ENCODE measurements at places on chromosomes 6 and 20. TPM values are rescaled to one million over a fixed set of nuclear protein-coding genes. Genes with fewer than 3 reads are reported as not detected.
A peak's percentile ranks its signal among the peaks of the same experiment; 100 is the strongest.

Gene GATA5
- 0.46 TPM for total RNA-seq

Gene RING1
- total RNA-seq: 23.3 TPM

Gene SMIM29
- 25.8 TPM for total RNA-seq

GRCh38 chr20:10462516-10462915 is 27.4 kb downstream of the SLX4IP start:
- no peak overlapping the region for H3K27ac ChIP-seq
- DNase-seq: no peak
- peaks cover 9% of the 10 kb centered on the region for H3K36me3 ChIP-seq
- H3K4me1 ChIP-seq: no peaks in the 10 kb centered on the region

DNA sequence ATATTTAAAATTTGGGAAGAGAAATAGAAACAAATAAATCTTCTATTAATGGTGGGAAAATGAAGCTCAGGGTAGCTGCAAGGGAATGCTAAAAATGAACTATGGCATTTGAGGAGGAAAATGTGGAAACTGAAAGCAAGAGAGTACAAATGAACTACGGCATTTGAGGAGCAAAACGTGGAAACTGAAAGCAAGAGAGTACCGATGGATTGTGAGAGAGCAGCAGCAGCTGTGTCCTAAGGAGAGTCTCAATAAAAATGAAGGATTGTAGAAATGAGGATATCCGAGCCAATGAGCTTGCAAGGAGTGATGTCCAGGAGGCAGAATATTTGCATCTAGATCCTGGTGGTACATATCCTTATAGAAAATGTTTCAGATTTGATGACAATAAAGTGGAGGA is 547.1 kb upstream of the ZNF337 start:
- H3K36me3 ChIP-seq: no peaks in the 10 kb centered on the region
- H3K4me1 ChIP-seq: no peaks in the 10 kb centered on the region
- 0 out of 2 replicates have a peak, but pooled peaks cover 5% of the 10 kb centered on the region for H3K27me3 ChIP-seq
- H3K27ac ChIP-seq: no peak overlapping the region

- no peaks in the 10 kb centered on the region for H3K36me3 ChIP-seq
- H3K27ac ChIP-seq: peak overlapping the region; percentile 65
- peak overlapping the region; percentile 8 for H3K4me3 ChIP-seq
- DNase-seq: peak; percentile 98
- no peaks in the 10 kb centered on the region for H3K27me3 ChIP-seq
These were observed 6.0 kb downstream of the LHFPL5 start for GRCh38 chr6:35810971-35811698.

GRCh38 chr6:148294059-148294458 is 48.6 kb upstream of the SASH1 start:
- no peak overlapping the region for H3K4me3 ChIP-seq
- H3K36me3 ChIP-seq: no peaks in the 10 kb centered on the region
- H3K27me3 ChIP-seq: no peaks in the 10 kb centered on the region
- H3K27ac ChIP-seq: no peak overlapping the region

GRCh38 chr6:389622-390021 is 1.9 kb upstream of the IRF4 start:
- no peaks in the 10 kb centered on the region for H3K4me1 ChIP-seq
- no peak overlapping the region for H3K4me3 ChIP-seq
- H3K27me3 ChIP-seq: peaks cover 51% of the 10 kb centered on the region
- no peak overlapping the region for H3K27ac ChIP-seq
- H3K36me3 ChIP-seq: no peaks in the 10 kb centered on the region

- no peaks in the 10 kb centered on the region for H3K36me3 ChIP-seq
- H3K4me1 ChIP-seq: no peaks in the 10 kb centered on the region
- H3K4me3 ChIP-seq: no peak overlapping the region
- DNase-seq: no peak
- no peak overlapping the region for H3K27ac ChIP-seq
These were observed 172.8 kb downstream of the LINC00237 start for GRCh38 chr20:20933142-20933958.

DNA sequence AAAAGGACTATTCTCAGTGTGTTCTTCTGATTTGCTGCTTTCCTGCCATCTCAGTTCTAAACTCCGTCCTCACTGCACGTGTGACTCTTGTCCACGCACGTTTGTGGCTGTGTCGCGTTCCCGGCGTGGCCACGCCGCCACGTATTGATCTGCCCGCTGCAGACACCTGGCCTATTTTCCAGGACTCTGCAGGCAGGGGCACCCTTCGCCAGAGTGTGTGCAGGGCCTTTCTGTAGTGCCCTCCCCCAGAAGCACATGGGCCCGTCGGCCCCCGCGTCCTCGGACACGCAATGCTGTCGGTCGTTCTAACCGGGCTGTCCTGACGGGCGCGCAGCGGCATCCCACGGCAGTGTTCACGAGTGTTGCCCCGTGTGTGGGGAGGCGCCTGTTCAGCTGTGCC is 87.6 kb downstream of the YTHDF1 start:
- peaks cover 4% of the 10 kb centered on the region for H3K27me3 ChIP-seq
- H3K27ac ChIP-seq: no peak overlapping the region
- no peaks in the 10 kb centered on the region for H3K36me3 ChIP-seq
- H3K4me3 ChIP-seq: no peak overlapping the region
- no peak for DNase-seq
- peaks cover 32% of the 10 kb centered on the region for H3K4me1 ChIP-seq

DNA sequence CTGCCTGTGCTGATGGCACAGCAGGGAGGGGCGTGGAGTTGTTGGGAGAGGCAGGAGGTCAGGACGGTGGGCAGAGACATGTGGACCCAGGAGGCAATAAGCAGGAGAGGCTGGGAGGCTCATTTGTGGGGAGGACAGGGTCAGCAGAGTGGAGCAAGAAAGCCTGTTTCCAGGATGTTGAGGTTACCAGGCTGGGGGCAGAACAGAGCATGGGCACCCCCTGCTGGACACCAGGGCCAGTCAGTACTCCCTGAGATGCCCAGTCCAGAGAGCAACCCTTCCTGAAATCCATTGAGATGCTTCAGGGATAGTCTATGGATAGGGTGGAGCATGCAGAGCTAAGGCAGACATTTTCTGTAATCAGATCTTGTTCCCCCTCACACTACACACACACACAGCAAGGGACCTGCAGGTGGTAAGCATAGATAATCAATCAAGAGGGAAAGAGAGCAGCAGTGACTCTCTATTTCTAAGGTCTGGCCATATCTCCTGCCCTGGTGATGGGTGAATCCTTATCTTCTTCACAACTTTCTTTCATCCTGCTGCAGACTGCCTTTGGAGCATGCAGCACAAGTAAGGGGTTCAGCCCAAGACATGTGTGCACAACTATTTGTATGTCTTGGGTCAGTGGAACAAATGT is 41.7 kb downstream of the MOCS1 start:
- peak; percentile 44 for DNase-seq
- no peaks in the 10 kb centered on the region for H3K4me1 ChIP-seq
- H3K4me3 ChIP-seq: no peak overlapping the region
- H3K27ac ChIP-seq: no peak overlapping the region
- H3K36me3 ChIP-seq: no peaks in the 10 kb centered on the region
- no peaks in the 10 kb centered on the region for H3K27me3 ChIP-seq

- no peak for DNase-seq
- no peaks in the 10 kb centered on the region for H3K36me3 ChIP-seq
- no peaks in the 10 kb centered on the region for H3K4me1 ChIP-seq
- H3K4me3 ChIP-seq: no peak overlapping the region
- H3K27ac ChIP-seq: no peak overlapping the region
These were observed 111.8 kb upstream of the QKI start for GRCh38 chr6:163302747-163303146.

- H3K4me3 ChIP-seq: no peak overlapping the region
- no peak overlapping the region for H3K27ac ChIP-seq
- H3K27me3 ChIP-seq: no peaks in the 10 kb centered on the region
- no peaks in the 10 kb centered on the region for H3K4me1 ChIP-seq
- DNase-seq: no peak
- H3K36me3 ChIP-seq: no peaks in the 10 kb centered on the region
These were observed 181.2 kb downstream of the ADGRG6 start for GRCh38 chr6:142482974-142483373.

DNA sequence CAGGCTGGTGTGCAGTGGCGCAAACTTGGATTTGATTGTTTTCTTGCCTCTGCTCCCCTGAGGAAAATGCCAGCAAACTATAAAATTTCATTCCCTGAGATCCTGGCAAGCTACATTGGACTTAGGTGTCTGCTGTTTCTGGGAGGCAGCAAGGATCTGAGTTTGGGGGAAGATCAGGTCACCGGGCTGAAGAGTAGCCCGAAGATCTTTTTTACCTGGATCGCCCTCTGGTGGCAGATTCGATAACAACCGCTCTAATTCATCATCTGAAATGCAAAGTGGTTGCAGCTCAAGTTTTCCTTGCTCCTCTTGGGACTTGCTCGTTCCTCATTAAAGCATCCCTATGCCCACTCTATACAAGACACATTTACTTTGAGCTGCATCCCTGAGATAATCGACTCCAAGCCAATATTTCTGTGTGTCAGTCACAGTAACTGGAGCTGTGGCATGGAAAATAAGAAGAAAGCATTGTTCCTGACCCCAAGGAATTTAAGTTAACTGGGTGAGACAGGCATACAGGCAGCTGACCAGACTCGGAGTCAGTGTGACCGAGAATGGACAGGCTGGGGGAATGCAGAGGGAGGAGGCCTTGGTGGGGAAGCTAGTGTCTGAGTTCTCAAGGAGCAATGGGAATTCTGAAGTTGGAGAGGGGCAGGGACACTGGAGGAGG is 131.8 kb upstream of the PROKR2 start:
- H3K27ac ChIP-seq: no peak overlapping the region
- peaks cover 44% of the 10 kb centered on the region for H3K27me3 ChIP-seq
- DNase-seq: peak; percentile 79
- no peaks in the 10 kb centered on the region for H3K36me3 ChIP-seq

DNA sequence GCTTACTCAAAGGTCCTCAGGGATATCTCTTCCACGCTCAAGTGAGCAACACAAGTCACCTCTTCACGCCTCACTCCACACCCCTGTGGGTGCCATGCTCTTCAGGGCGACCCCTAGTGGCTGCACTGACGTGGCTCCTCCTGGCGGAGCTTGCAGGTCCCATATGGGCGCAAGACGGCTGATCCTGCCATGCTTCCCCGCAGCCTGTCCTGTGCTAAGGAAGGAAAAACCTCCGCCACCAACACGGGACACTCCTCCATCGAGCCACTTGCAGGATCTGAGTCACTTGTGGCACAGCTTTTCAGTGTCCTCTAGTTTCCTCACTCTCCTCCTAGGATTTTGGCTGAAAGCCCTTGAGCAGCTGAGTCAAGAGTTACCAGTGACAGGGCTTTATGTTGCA is 90.7 kb downstream of the KHDC1L start:
- H3K4me1 ChIP-seq: peaks cover 6% of the 10 kb centered on the region
- no peaks in the 10 kb centered on the region for H3K27me3 ChIP-seq
- DNase-seq: peak; percentile 27
- no peak overlapping the region for H3K27ac ChIP-seq
- no peak overlapping the region for H3K4me3 ChIP-seq

DNA sequence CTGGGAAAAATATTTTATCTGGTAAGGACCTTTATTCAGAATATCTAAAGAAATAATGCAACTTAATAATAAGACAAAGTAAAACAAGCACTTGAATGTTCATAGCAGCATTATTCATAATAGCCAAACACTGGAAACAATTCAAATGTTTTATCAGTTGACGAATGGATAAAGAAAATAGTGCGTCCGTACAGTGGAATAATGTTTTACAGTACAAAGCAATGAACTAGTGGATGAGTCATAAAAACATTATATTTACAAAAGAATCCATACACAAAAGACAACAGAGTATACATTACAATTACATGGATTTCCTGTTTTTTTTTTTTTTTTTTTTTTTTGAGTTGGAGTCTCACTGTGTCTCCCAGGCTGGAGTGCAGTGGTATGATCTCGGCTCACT is 12.7 kb downstream of the SMAP1 start:
- DNase-seq: peak; percentile 68
- H3K4me3 ChIP-seq: peak overlapping the region; percentile 7
- no peaks in the 10 kb centered on the region for H3K27me3 ChIP-seq
- H3K36me3 ChIP-seq: no peaks in the 10 kb centered on the region

DNA sequence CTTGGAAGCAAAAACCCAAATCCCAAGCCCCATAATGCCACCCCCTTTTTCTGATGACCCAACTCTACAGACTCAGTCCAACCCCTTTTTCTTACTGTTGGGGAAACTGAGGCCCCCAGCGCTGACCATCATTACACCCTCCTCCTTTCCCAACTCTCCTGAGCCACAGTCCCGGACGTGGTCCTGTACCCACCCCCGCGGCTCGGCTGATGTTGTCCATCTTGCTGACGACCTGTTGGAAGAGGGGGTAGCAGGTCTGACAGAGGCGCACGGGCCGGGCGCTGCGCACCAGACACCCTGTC is 533 bp downstream of the OSTM1 start:
- no peak for DNase-seq
- H3K36me3 ChIP-seq: no peaks in the 10 kb centered on the region
- peak overlapping the region; percentile 82 for H3K4me3 ChIP-seq

- no peak overlapping the region for H3K27ac ChIP-seq
- DNase-seq: no peak
- H3K4me1 ChIP-seq: no peaks in the 10 kb centered on the region
- no peak overlapping the region for H3K4me3 ChIP-seq
- H3K36me3 ChIP-seq: no peaks in the 10 kb centered on the region
These were observed 321.8 kb upstream of the HSF2 start for GRCh38 chr6:122077603-122078002.

DNA sequence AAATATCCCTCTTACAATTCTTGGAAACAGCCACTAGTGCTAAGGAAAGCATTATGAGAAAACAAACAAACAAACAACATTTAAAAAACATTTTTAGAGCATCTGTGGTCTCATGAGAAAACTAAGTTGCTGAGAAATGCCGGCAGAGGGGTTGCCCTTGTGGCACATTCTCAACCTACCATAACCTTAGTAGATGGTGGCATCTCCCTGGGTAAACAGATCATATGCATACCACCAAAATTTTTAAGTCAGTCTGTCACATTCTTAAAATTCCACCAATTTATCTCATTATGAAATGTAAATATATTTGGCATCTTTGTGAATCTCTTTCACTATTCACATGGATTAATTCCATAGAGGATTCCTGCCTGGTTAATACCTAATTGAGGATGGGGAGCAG is 575.7 kb upstream of the MARCKS start:
- no peak for DNase-seq
- no peak overlapping the region for H3K27ac ChIP-seq
- H3K36me3 ChIP-seq: no peaks in the 10 kb centered on the region
- no peaks in the 10 kb centered on the region for H3K27me3 ChIP-seq
- H3K4me1 ChIP-seq: no peaks in the 10 kb centered on the region

Data from PC-3 (cell line).